H9 (cell line): ENCODE measurements at places on chromosomes 12 and 14.
A peak's percentile ranks its signal among the peaks of the same experiment; 100 is the strongest.

DNA sequence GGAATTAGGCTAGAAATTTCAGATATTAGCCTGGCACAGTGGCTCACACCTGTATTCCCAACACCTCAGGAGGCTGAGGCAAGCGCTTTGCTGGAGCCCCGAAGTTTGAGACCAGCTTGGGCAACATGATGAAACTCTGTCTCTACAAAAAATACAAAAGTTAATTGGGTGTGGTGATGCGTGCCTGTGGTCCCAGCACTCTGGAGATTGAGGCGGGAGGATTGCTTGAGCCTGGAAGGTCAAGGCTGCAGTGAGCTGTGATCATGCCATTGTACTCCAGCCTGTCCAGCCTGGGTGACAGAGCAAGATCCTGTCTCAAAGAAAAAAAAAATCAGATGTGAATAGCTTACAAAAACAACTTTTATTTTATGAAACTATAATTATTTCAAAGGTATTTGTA lies 15.1 kb downstream of the FRMD6 start:
- H3K4me3 ChIP-seq, result no peak overlapping the region
- peaks cover 2% of the 10 kb centered on the region; the same call in 1 of the 3 replicates for H3K36me3 ChIP-seq
- no peak for DNase-seq
- H3K27me3 ChIP-seq, result no peaks in the 10 kb centered on the region

DNA sequence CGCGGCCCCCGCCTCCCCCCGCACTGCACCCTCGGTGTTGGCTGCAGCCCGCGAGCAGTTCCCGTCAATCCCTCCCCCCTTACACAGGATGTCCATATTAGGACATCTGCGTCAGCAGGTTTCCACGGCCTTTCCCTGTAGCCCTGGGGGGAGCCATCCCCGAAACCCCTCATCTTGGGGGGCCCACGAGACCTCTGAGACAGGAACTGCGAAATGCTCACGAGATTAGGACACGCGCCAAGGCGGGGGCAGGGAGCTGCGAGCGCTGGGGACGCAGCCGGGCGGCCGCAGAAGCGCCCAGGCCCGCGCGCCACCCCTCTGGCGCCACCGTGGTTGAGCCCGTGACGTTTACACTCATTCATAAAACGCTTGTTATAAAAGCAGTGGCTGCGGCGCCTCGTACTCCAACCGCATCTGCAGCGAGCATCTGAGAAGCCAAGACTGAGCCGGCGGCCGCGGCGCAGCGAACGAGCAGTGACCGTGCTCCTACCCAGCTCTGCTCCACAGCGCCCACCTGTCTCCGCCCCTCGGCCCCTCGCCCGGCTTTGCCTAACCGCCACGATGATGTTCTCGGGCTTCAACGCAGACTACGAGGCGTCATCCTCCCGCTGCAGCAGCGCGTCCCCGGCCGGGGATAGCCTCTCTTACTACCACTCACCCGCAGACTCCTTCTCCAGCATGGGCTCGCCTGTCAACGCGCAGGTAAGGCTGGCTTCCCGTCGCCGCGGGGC lies at the start of gene FOS:
TSS of gene FOS (plus strand) at position 407 of the 731 bp plus-strand sequence. CDS start at position 562, 155 bp downstream.
- H3K27ac ChIP-seq, result peak within 1 kb of the TSS; percentile 25
- no peaks in the 10 kb centered on the region; the same call in 1 of the 2 replicates for H3K27me3 ChIP-seq
- H3K36me3 ChIP-seq, result peaks cover 30% of the 10 kb centered on the region
- peak within 1 kb of the TSS; percentile 96 for H3K4me3 ChIP-seq

DNA sequence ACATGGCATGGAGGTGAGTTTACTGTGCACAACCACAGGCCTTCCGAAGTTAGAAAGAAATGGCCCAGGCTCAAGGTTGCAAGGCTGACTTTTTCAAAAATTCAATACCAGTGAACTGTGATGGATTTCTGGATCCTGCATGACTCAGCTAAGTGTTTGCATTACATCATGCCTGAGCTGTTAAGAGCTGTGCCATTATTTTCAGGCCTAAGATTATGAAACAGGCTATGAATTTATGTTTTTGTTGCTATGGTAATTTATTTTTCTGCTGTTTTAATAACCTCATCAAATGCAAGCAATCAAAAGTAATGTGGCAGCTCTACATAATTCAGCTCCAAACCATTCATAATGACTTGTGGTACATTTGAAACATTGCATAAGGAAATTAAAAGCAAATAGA lies 457.7 kb upstream of the TMEM132C start:
- H3K4me1 ChIP-seq, result no peaks in the 10 kb centered on the region
- H3K27me3 ChIP-seq, result no peaks in the 10 kb centered on the region
- no peak overlapping the region for H3K4me3 ChIP-seq
- no peaks in the 10 kb centered on the region for H3K36me3 ChIP-seq

- H3K4me1 ChIP-seq, result no peaks in the 10 kb centered on the region
- no peaks in the 10 kb centered on the region for H3K36me3 ChIP-seq
- H3K27ac ChIP-seq, result no peak overlapping the region
- H3K4me3 ChIP-seq, result no peak overlapping the region
- no peak for DNase-seq
Measured at GRCh38 chr14:49058511-49058910, 527.7 kb downstream of the RPS29 start.

DNA sequence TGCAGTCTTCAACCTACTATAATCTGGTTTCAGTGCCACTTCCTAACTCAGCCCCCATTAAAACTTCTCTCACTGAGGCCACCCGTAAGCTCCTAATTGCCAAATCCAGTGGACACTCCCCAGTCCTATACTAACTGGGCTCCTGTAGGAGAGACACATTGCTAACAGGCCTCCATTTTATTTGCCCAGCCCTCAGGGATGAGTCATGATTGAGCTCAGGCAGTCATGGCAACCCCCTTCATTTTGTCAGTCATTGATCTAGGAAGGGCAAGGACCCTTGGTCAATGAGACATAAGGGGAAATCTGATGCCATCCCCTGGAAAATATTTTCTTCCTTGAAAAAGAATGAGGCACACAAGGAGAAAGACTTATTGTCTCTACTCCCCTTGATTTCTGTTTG lies 70.1 kb upstream of the HIF1A start:
- no peak for DNase-seq
- H3K4me3 ChIP-seq, result no peak overlapping the region
- no peaks in the 10 kb centered on the region for H3K27me3 ChIP-seq
- no peaks in the 10 kb centered on the region for H3K36me3 ChIP-seq
- no peaks in the 10 kb centered on the region for H3K4me1 ChIP-seq

GRCh38 chr12:103665971-103666370 lies 78.9 kb downstream of the STAB2 start:
- H3K4me1 ChIP-seq, result 0 out of 2 replicates have a peak, but pooled peaks cover 2% of the 10 kb centered on the region
- no peak overlapping the region for H3K4me3 ChIP-seq
- no peak for DNase-seq
- no peaks in the 10 kb centered on the region for H3K36me3 ChIP-seq
- H3K27me3 ChIP-seq, result no peaks in the 10 kb centered on the region

DNA sequence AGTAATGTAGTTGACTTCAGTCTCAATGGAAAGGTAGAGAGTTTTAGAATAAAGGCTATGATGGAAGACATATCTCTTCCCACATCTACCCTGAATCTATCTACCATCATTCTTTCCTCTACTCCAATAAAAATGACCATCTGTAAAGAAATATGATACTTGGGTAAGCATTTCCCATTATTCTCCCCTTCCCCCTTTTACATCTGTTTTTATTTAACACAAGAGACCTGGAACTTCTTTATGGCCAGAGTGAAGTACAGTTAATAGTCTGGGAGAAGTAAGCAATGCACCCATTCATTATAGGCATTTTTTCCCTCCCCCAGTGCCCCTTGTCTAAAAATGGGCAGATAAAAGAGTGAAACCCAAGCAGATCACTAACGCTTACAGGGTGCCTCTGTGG lies 6.5 kb downstream of the TPH2 start:
- H3K4me3 ChIP-seq, result no peak overlapping the region
- H3K27ac ChIP-seq, result no peak overlapping the region
- H3K36me3 ChIP-seq, result no peaks in the 10 kb centered on the region
- DNase-seq, result no peak

- H3K4me3 ChIP-seq, result no peak overlapping the region
- H3K36me3 ChIP-seq, result peaks cover 33% of the 10 kb centered on the region; the same call in 2 of the 3 replicates
- no peaks in the 10 kb centered on the region for H3K4me1 ChIP-seq
- DNase-seq, result no peak
- H3K27ac ChIP-seq, result no peak overlapping the region
Measured at GRCh38 chr14:101977311-101978071, 13.1 kb downstream of the DYNC1H1 start.

- H3K4me3 ChIP-seq, result no peak overlapping the region
- H3K4me1 ChIP-seq, result no peaks in the 10 kb centered on the region
- no peaks in the 10 kb centered on the region for H3K27me3 ChIP-seq
- no peak overlapping the region for H3K27ac ChIP-seq
Measured at GRCh38 chr12:131916306-131917138, 12.6 kb upstream of the PUS1 start.

- no peaks in the 10 kb centered on the region; the same call in 1 of the 2 replicates for H3K4me1 ChIP-seq
- no peaks in the 10 kb centered on the region for H3K27me3 ChIP-seq
- no peak for DNase-seq
- no peak overlapping the region for H3K27ac ChIP-seq
Measured at GRCh38 chr14:100428727-100429126, 105.6 kb downstream of the SLC25A47 start.

DNA sequence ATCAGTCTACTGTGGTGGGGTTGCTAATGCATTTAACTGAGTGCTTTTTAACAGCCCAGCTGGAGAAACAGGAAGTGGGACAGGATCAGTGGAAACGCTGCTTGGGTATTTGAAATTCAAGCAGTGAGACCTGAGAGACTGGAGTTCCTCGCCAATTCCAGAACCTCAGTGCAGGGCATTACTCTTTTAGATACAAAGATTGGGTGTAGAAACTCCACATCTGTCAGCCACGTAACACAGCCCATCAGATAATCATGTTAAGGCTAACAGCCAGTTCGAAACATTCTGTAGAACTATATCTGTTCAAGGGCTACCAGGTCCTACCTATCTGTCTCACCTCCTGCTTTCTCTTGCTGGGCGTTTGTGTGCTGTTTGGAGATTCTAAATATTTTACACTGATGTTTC lies 45.5 kb downstream of the RAD52 start:
- peaks cover 84% of the 10 kb centered on the region for H3K36me3 ChIP-seq
- no peaks in the 10 kb centered on the region; the same call in 1 of the 2 replicates for H3K27me3 ChIP-seq
- no peak overlapping the region for H3K4me3 ChIP-seq
- no peak for DNase-seq
- H3K4me1 ChIP-seq, result no peaks in the 10 kb centered on the region

DNA sequence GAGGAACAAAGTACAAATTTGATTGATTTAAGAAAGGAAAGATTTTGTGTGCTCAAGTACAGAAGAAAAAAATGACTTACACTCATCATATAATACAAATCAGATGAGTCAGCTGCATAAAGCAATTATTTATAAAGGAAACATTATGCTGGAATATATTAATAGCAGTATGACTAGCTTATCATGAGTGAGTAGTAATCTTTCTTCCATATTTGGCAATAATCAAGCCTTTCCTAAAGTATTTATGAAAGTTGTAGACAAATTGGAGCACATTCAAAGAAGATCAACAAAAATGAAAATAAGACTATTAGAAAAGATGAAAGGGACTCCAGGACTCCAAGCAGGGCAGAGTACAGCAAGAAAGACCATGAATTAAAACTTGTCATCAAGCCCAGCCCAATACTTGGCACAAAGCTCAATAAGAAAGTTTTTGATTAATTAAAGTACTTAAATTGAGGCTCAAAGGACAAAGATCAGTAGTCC lies 32.8 kb downstream of the CCER1 start:
- H3K27ac ChIP-seq, result no peak overlapping the region
- no peaks in the 10 kb centered on the region for H3K36me3 ChIP-seq
- H3K27me3 ChIP-seq, result no peaks in the 10 kb centered on the region

DNA sequence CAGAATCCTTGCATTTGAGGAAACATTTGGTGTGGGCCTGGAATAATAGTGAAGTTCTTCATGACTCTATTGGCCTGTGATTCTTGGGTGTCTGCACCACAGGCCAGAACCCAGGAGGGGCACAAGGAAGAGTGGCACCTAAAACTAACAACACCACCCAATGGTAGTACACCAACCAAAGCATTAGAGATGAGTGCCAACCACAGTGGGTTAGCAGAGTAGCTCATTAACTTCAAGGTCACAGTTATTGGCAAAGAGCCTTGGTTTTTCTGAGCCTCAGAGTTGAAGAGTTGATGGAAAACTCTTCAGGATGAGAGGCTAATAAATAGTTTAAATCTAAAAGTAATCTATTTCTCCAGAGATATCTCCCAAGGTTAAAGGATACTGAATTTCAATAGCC lies 57.0 kb downstream of the HELB start:
- peaks cover 2% of the 10 kb centered on the region; the same call in 1 of the 2 replicates for H3K4me1 ChIP-seq
- no peaks in the 10 kb centered on the region for H3K36me3 ChIP-seq
- no peak for DNase-seq

- no peak within 1 kb of the TSS for H3K27ac ChIP-seq
- no peaks in the 10 kb centered on the region for H3K27me3 ChIP-seq
- peaks cover 49% of the 10 kb centered on the region for H3K36me3 ChIP-seq
- peak within 1 kb of the TSS; percentile 93 for H3K4me3 ChIP-seq
- DNase-seq, result peak; percentile 90
Measured at GRCh38 chr14:24299255-24300191, at the start of the genes DHRS1 and NOP9. Gene DHRS1 (minus strand): TSS chr14:24299780. CDS start chr14:24299106, 674 bp downstream. Gene NOP9 (plus strand): TSS chr14:24299850. CDS start chr14:24299955, 105 bp downstream.
